ENCODE measurements at places on chromosomes 7 and 10. TPM values are rescaled to one million over a fixed set of nuclear protein-coding genes. Genes with fewer than 3 reads are reported as not detected.

- no peak for DNase-seq
Measured at GRCh38 chr7:153027210-153027609, 267.7 kb downstream of the ACTR3B start.

- no peak for DNase-seq
Measured at GRCh38 chr10:110684800-110685446, 40.8 kb downstream of the RBM20 start.

LLCFC1 gene
- polyA plus RNA-seq = not detected

- no peak for DNase-seq
Measured at GRCh38 chr10:80196270-80196949, 8.9 kb downstream of the ANXA11 start.

DNA sequence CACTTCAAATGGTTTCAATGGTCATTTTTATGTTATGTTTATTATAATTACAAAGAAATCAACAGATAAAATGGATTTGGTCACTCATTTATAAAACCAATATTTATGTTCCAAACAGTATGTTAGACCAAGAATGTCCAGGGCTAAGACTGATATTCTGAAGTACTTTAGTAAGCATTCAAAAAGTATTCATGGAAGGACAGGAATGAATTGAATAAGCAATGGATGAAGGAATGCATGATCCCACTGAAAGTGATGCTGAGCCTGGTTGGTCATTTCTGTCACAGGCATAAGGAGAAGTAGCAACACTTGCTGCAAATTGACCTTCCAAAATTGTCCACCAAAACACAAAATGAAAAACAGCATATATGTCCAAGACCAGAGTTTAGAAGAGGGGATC is 189.0 kb upstream of the CELF2 start:
- no peak for DNase-seq

- DNase-seq = no peak
Measured at GRCh38 chr10:118568327-118568848, 27.1 kb downstream of the PRLHR start.

GRCh38 chr10:36277459-36277858 is 635.4 kb upstream of the FZD8 start:
- no peak for DNase-seq

- no peak for DNase-seq
Measured at GRCh38 chr10:87864496-87865059, 1.2 kb downstream of the PTEN start.

- no peak for DNase-seq
Measured at GRCh38 chr7:40327873-40328272, 193.1 kb downstream of the SUGCT start.

NUTM2E gene
- not detected for polyA plus RNA-seq

PAPSS2 gene
- polyA plus RNA-seq = 65.6 TPM
